ENCODE measurements at places on chromosomes 5 and 9.

- peak; percentile 97 for DNase-seq
These were observed at the start of gene PFDN1 for GRCh38 chr5:140302786-140303639. Gene PFDN1, minus strand, starts transcription at chr5:140303101. Its CDS starts 28 bp downstream, at chr5:140303073.

- DNase-seq: no peak
These were observed 59.7 kb downstream of the APTX start for GRCh38 chr9:32941701-32942100.

DNA sequence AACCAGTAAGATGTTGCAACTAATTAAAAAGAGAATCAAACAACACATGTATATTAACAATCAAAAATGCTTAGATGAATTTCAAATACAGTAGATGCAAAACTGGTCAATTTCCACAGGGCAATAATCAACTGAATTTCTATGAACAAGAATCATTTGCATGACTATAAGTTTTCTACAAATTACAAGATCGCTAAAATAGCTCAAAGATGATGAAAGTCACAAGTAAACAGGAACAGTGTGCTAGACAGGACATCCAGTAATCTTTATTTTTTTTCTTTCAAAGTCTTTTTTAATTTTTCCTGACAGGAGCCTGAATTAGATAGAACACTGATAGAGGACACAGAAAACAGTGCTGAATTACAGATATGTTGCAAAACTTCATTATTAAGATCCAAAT, 608.2 kb upstream of the DAB2 start:
- no peak for DNase-seq

DNA sequence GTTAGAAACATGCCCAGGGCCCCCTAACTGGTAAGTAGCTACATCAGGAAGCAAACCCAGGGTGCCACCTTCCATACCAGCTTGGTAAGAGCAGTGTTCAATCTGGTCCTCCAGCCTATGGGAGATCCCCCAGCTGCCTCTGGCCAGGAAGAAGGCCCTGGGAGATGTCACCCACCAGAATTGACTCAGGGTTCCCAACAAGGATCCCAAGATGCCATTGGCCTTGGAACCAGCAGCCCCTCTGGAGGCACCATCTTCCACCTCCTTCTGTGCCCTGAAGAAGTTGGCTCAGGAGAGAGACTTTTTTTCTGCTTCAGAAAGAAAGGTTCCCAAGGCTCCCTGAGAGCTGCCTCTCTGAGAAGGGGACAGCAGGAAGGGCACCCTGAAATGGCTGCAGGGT, 56.6 kb upstream of the IL17B start:
- no peak for DNase-seq

DNA sequence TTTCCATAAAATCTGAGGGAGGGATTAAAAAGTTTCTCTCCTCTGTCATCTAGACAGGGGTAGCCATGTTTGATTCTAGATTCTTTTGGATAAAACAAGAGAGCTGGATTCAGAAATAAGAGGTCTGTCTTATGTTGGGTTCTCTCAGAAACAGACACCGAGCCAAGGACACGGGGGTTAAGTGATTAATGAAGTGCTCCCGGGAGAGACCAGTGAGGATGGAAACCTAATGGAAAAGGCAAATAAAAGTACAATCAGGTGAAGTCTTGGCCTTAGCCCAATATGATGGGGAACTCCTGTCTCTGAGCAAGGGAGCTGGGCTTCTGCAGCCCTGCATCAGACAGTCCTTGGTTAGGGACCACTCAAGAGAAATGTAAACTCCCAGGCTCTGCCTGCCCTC, 308.8 kb upstream of the PANK3 start:
- DNase-seq: no peak

GRCh38 chr5:24742334-24742733, 97.6 kb upstream of the CDH10 start:
- no peak for DNase-seq

GRCh38 chr5:78151594-78152271, 142.8 kb downstream of the AP3B1 start:
- DNase-seq: no peak

DNA sequence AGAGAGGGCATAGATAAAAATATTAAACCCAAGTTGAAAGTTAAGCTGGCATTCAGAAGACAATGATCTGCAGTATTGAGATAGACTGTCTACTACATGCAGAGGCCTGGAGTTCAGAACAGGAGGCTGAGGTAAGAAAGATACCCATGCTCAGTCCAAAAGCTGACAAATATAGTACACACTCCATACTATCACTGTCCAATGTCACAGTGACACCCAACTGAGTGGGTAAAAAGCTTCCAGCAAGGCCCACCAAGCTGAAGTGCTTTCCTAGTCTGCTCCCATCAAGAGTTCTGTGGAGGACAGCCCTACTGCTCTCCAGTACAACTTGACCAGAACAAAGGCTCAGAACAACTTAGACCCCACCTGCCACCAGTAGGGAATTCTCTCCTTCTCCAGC, 124.9 kb downstream of the SLC12A2 start:
- DNase-seq: no peak

DNA sequence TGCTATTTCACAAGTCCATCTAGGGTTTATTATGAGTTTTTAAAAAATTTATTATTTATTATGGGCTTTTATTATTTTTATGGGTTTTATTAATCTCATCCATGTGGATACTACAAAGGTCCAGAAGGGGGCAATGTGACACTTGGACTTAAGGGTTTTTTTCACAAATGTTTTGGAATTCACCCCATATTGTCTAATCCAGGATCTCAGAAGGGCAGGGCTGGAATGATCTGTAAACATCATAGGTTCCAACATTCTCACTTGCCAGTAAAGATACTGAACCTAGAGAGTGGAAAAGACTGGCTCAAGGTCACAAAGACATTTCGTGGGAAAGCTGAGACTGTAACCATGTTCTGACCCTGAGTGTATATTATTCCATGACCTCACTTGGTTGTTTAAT, 35.6 kb downstream of the NIM1K start:
- DNase-seq: peak; percentile 11

GRCh38 chr9:108545436-108545835, 310.4 kb downstream of the ACTL7B start:
- DNase-seq: no peak

DNA sequence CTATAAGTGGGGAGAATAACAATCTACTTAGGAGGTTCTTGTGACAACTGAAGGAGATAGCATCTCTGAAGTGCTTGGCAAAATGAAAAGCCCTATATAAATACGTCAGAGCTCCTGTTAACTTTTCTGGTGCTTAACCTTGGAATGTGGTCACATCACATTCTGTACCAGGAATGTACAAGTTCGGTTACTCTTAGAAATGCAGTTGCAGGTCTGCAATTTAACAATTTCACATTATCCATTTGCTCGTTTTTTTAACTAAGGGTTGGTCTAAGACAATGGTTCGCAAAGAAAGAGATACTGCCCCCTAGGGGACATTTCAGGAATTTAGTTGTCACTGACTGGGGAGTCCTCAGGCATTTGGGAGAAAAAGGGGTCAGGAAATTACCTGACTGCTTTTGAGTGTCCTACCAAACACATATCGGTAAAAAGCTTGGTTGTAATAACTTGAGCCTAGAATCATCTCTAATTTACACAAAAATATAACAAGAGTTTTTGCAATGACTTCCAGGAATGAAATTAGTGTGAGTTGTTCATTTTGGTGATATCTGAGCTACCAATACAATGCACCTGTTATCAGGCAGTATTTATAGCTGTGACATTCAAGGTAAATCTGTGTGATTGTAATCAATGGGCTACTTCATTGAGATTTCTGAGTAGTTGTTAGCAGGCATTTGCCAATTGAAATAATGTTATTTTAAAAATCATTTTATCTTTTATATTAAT, 5.4 kb upstream of the HBEGF start:
- peak; percentile 65 for DNase-seq

DNA sequence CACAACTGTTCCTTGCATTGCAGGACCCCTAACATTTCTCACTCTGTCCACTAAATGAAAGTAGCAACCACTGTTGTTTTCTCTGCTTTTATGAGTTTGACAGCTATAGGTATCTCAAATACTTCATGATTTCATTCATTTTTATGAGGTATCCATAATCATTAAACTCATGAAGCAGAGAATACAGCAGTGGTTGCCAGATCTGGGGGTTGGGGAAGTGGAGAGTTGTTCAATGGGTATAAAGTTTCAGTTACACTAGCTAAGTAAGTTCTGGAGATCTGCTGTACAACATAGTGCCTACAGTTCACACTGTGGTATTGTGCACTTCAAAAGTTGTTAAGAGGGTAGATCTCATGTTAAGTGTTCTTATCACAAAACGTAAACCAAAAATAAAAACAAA, 23.4 kb upstream of the CAMK4 start:
- DNase-seq: no peak

DNA sequence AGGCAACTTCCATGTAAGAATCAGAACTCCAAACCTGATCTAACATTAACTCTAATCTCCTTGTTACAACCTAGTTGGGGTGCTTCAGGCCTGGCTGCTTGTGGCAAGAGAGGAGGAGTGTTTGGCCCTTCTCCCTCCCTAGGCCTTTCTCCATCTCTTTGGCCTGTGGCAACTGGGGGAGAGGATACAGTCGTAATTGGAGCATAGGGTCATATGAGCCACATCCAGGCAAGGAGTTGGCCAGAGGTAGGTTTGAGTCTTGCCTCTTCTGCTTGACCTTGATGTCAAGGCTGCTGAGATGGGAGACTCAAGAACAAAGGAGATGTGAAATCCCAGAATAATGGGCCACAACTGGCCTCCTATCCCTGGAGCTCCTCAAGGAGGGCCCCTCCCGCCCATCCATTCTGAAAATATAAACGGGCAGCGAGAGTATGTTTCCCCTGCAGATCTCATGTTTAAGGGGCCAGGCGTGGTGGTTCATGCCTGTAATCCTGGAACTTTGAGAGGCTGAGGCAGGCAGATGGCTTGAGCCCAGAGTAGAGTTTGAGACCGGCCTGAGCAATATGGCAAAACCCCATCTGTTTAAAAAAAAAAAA, 59.3 kb upstream of the ANGPTL2 start:
- DNase-seq: no peak

DNA sequence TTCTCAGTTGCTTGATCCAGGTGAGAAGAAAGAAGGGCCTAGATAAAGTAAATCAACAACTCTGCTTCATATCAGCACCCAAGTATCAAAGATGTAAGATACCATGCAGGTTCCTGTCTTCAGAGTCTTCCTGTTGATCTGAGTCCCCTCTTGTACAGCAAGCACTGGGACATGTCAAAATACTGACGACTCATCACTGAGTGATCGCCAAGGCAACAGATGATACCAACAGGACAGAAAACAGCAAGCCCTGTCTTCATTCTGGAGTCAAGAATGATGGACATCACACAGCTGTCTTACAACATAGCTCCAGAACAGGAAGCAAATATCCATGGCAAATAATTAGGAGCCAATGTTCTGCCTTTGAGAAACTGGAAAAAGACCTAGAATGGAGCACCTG, 83.7 kb downstream of the TARS1 start:
- no peak for DNase-seq

DNA sequence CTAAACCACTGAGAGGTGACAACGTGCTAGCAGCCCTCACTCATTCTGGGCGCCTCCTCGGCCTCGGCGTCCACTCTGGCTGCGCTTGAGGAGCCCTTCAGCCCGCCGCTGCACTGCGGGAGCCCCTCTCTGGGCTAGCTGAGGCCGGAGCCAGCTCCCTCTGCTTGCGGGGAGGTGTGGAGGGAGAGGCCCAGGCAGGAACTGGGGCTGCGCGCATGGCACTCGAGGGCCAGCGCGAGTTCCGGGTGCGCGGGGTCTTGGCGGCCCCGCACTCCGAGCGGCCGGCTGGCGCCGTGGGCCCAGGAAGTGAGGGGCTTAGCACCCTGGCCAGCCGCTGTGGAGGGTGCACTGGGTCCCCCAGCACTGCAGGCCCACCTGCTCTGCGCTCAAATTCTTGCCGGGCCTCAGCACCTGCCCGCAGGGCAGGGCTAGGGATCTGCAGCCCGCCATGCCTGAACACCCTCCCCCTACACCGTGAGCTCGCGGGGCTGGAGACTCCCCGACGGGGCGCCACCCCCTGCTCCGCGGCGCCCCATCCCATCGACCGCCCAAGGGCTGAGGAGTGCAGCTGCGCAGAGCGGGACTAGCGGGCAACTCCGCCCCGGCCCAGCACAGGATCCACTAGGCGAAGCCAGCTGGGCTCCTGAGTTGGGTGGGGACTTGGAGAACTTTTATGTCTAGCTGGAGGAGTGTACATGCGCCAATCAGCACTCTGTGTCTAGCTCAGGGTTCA, 11.8 kb upstream of the UBE2D2 start:
- DNase-seq: no peak

GRCh38 chr9:19481971-19482404, 73.2 kb downstream of the ACER2 start:
- DNase-seq: no peak

GRCh38 chr5:1725641-1726468, 73.8 kb downstream of the MRPL36 start:
- no peak for DNase-seq

GRCh38 chr9:79115176-79115575, 456.6 kb upstream of the TLE4 start:
- DNase-seq: no peak

DNA sequence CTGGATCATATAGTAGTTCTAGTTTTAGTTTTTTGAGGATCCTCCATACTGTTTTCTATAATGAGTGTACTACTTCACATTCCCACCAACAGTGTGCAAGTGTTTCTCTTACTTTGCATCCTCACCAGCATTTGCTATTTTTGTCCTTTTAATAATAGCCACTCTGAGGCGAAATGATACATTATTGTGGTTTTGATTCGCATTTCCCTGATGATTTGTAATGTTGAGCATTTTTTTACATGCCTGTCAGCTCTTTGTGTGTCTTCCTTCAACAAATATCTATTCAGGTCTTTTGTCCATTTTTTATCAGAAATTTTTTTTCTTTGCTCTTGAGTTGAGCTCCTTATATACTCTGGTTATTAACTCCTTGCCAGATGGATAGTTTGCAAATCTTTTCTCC, 114.0 kb downstream of the ADAMTSL1 start:
- peak; percentile 56 for DNase-seq

GRCh38 chr5:120769312-120769872, 305.3 kb downstream of the PRR16 start:
- DNase-seq: no peak

- DNase-seq: no peak
These were observed 182.0 kb upstream of the MOCS2 start for GRCh38 chr5:53291528-53291927.

DNA sequence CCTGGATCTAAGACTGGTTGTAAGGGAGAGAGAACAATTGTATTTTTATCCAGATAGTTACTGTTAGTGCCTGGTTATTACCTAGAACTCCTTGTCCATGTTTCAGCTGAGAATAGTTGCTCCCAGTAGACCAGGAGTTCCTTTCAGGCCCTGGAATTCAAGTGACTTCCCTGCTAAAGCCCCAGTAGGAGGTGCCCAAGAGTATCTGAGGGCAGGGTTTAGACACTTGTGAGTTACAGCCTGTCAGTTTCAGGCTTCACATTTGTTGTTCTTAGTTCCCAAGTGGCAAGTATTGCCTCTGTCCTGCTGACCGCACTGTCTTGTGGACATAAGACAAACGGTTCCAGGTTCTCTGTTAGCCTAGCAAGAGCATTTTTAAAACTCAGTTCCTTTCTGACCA, 743.9 kb upstream of the SEMA6A start:
- DNase-seq: no peak

GRCh38 chr5:136032564-136032963, 3.8 kb downstream of the TGFBI start:
- no peak for DNase-seq

DNA sequence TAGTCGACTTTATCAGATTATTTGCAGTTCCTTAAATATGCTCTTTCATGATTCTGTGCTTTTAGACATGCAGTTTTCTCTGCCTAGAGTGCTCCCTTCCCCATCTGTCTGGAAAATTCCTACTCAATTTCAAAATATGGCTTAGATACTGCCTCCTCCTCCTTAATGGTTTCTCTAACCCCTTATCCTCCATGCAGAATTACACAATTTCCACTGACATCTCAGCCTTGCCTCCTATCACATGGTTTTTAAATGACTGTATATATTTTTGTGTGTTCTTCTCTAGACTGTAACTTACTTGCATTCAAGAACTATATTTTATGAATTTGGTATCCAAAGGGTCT, 85.2 kb downstream of the SLC44A1 start:
- DNase-seq: no peak
